ENCODE measurements at places on chromosomes 16 and 17.
A peak's percentile ranks its signal among the peaks of the same experiment; 100 is the strongest.

DNA sequence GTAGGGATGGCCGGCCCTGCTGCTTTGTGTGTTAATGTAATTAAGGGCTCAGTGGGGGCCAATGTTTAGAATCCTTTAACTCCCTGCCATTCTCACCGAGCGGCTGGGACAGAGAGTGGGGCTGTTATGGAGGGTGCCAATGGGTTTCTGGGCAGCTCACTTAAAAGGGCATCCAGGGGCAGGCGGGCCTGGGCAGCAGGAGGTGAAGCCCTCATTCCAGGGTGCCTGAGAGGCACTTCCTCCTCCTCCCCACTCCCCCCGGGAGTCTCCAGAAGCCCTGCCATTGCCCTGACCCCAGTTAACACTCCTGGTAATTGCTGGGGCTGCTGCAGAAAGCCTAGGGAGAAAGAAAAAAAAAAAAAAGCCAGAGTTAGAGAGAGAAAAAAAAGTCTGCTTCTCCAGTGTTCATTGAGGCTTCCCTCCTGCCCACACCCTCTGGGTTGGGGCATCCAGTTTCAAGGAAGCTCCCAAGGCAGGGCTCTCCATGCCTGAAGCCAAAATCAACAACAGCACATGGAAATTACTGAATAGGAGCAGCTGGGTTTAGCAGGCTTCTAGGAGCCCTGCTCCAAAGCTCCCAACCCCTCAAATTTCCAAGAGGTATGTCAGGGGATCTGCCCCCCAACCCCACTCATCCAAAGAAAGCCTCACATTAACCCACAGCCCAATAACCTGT is 28.0 kb downstream of the CUEDC1 start:
- DNase-seq = no peak

DNA sequence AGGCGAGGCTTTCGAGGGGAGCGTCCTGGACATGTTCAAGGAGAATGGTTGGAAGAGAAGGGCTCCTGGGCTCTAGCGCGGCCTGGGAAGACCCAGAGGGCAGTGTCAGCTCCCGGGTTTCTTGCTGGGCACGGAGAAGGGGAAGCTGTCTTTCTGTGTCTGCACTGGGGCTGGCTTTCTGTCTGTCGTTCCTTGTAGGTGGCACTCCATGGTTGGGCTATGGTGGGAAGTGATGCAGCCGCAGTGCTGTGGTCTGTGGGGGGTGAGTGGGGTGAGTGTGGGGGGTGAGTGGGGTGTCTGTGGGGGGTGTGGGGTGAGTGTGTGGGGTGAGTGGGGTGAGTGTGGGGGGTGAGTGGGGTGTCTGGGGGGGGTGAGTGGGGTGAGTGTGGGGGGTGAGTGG is 13.7 kb downstream of the RNF213 start:
- DNase-seq = no peak

DNA sequence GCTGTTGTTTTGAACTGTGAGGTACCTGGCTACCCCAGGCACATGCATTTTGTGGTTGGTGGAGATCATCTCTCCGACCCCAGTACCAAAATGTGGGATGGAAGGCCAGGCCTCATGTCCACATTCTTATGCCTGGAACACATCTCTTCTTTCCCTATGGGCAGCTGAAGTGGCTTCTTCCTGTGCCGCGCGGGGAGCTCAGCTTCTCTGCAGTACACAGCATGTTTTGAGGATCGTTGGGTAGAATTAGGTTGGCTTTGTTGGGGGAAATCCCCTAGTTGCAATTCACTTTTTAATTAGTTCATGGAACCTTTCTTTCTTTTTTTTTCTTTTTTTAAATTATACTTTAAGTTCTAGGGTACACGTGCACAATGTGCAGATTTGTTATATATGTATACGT is 242.1 kb downstream of the MSI2 start:
- DNase-seq = no peak

- DNase-seq = no peak
These were observed 30.5 kb downstream of the DUSP14 start for GRCh38 chr17:37520174-37520573.

DNA sequence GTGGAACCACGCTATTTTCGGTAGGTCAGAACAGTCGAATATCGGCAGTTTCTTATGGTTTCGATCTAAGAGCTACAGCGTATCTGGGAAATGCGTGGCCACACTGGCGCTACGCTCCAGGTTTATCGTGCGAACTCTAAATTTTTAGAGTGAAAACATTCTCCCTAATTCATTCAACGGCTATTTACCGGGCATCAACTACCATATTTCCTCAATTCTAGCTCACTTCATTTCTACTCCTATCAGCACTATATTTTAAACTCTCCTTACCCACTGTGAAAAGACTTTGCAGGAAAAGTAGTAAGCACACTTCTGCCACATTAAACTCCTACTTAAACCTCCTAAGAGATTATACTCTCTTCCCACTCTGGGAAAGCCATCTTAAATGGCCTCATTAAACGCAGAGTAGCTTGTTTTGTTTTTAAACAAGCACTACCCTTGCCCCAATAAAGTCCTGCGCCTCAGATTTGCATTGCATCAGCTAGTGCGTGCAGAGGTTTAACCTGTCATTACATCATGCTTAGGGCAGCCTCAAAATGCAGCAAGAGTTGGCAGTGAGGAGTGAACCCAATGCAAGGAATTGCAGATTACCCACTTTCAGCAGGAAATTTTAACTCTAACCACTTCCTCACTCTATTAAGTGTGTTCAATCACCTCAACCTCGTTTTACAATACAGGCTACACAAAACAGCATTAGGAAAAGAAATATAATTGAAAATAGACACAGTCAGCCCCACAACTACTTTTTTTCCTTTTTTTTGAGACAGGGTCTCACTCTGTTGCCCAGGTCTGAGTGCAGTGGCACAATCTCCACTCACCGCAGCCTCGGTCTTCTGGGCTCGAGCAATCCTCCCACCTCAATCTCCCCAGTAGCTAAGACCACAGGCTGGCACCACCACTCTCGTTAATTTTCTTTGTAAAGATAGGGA is 18.8 kb downstream of the SIAH1 start:
- DNase-seq = peak; percentile 76

- DNase-seq = no peak
These were observed 502.1 kb downstream of the KIF2B start for GRCh38 chr17:54324813-54325212.

- DNase-seq = no peak
These were observed 131.4 kb downstream of the HS3ST2 start for GRCh38 chr16:22945361-22945760.

DNA sequence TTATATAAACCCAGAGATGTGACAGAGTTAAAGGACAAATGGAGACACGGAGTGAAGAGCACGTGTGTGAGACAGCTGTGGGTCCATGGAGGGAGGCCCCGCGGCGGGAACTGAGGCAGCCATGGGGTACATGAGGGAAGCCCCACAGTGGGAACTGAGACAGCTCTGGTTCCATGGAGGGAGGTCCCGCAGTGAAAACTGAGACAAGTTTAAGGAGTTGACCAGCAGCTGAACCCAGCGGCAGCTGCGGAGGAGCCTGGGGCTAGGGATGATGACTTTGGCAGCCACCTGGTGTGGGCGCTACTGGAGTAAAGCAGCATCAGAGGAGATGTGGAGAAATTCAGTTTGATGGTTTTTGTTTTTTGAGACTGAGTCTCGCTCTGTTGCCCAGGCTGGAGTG is 185.1 kb downstream of the RPTOR start:
- DNase-seq = no peak

DNA sequence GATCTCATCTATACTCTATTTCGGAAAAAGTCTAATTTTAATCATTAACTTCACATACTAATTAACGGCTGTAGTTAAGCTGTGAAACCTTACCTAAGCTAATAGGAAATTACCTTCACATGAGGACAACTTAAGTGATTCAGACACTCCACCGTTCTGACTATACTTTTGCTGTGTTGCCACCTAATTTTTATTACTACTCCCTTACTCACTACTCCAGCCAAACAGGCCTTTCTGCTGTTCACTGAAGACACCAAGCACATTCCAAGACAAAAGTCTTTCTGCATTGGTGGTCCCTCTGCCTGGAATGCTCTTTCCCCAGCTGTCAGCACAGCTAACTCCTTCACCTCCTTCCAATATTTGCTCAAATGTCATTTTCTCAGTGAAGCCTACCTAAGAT is 1.3 kb downstream of the CMTR2 start:
- DNase-seq = no peak

DNA sequence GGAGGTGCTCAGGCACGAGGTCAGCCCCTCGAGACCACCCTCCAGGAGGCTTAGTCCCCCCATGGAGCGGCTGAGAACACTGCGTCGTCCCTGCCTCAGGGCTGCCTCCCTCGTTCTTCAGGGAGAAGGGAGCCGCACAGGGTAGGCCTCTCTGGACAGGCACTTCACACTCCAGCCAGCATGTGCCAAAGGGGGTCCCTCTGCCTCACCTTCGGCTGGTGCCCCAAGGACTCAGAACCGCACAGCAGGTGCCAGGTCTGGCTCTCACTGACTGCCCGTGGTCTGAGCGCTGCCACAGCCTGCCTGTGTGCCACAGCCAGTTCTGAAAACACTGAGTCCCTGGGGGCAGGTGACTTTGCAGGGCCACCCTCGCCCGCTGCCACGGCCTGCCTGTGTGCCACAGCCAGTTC is 7.1 kb downstream of the P2RX5 start:
- no peak for DNase-seq

- peak; percentile 58 for DNase-seq
These were observed 126.0 kb upstream of the SDK2 start for GRCh38 chr17:73770115-73770848.

- no peak for DNase-seq
These were observed 129.5 kb downstream of the DYNLRB2 start for GRCh38 chr16:80670170-80670865.

- no peak for DNase-seq
These were observed 30.6 kb downstream of the CDRT15 start for GRCh38 chr17:14205992-14206461.

DNA sequence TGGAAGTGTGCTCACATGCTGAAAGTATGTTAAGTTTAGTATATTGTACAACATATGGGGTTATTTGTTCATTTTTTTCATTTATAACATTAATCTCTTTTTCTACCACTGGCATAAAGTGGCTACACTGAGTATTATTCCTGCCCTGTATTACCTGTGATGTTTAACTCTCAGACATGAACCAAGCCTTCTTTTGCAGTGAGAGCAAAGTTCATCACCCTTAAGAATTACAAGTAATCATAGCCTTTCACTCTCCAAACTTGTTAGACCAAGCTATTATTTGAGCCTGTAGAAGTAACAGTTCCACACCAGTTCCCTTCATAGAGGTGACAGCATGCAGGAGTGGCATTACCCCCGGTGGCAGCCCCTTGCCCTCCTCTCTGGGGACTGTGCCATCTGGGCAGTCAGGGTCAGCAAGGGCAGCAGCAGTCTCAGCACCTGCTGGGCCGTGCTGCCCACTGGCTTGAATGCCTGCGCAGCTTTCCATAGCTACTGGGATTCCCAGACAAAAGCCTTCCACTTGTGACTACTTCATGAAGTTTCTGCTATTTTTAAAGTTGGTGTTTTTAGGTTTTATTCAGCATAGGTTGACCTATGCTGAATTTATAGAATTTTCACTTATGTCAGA is 71.3 kb downstream of the TMC6 start:
- peak; percentile 26 for DNase-seq
